ENCODE measurements at places on chromosomes 16 and 17.
A peak's percentile ranks its signal among the peaks of the same experiment; 100 is the strongest.

DNA sequence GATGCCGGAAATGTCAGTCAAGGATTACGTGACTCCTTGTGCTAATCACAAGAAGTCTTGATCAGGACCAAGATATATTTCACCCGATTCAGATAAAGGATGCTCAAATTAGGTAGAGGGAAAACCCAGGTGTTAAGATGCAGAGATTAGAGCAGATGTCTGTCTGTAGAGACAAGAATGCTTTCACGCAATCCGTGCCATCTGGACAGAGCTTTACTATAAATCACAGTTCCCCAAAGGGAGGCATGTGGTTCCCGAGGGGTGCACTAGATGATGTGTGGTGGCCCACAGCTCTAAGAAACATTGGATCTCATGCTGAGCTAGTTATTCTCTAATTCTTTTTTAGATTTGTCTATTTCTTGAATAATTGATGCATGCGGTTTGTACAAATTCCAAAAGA is 9.8 kb upstream of the MAP3K14 start:
- no peak for DNase-seq

DNA sequence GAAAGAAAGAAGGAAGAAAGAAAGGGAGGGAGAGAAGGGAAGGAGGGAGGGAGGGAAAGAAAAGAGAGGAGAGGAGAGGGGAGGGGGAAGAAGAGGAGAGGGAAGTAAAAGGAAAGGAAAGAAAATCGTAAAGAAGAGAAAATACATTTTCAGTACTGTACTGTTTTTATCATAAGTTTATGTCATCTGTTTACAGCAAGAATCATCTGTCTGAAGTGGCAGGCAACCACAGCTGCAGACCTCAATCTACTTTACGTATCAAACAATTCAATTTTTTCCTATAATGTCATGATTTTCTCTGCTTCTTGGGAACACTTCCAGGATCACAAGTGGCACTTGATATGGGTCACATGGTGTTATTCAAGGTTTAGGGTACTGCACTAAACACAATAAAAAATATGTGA is 58.3 kb downstream of the USP32 start:
- no peak for DNase-seq

GRCh38 chr16:20884240-20884556 is 16.0 kb downstream of the DCUN1D3 start:
- DNase-seq: peak; percentile 85

DNA sequence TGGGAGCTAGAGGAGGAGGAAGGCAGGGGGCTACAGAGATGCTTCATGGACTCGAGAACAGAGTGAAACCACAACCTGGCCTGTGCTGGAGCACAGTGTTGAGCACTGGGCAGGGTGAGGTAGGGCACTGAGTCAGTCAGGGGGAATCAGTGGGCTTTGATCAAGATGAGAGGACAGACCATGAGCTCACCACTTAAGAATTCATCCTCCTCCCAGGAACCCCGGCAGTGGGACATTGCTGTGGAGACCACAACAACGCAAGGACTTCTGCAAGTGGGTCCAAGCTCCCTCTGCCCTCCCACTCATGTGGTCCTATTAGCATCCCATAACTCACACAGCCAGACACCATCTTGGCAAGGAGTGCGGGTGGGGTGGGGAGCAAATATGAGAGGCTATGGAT is 1.7 kb upstream of the CES5A start:
- no peak for DNase-seq

GRCh38 chr16:89602952-89603590 is 10.4 kb upstream of the DPEP1 start:
- no peak for DNase-seq

DNA sequence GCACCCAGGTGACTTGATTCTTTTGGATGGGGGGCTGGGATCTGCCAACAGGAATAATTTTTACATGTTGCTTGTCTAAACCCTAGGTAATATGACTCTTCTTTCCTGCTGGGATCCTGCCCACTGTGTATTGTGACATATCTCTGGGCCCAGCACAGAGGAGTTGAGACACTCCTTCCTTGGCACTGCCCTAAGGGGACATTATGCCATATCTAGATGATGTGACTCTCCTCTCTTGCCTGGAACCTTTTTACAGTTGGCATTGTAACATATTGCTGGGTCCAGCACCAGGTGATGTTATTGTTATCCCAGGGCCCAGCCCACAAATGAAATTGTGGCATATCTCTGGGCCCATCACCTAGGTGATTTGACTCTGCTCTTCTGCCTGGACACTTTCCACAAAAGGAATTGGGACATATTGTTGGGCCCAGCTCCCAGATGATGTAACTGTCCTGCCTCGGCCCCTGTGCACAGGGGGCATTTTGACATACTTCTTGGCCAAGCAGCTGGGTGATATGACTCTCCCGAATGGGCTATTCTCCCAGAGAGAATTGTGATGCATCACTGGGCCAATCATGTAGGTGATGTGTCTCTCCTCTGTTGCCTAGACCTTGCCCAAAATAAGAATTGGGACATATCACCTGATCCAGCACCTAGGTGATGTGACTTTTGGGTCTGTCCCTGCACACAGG is 1837.7 kb downstream of the TP53TG3F start:
- no peak for DNase-seq

DNA sequence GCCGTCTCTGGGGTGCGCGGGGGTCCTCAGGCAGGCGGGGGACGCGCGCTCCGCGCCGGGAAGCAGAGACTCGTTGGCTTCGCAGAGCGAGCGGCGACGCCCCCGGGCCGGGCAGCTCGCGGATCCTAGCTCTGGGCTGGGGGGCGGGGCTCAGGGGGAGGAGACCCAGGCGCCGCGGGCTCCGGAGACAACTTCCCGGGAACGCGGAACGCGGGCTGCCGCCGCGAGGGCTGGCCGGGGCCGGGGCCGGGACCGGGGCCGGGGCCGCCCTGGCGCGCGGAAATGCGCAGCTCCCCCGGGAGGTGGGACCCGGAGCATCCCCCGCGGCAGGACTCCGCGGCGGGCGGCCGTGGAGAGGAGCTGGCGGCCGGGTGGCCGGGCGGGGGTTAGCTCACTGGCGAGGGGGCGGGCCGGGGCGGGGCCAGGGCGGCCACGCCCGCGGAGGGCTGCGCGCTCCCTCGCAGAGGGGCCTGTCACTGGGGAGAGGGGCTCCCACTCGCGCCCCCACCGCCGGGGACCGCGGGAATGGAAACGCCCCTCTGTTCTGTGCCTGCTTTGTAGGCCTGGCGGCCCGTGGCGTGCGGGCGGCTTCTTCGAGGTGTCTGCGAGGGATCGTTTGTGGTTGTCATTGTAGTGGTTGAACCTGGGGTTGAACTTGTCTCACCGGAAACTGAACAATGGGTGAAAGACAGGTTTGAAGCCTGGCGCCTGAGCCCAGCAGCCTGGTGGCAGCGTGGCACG is at the start of gene GAS7:
TSS of gene GAS7 (minus strand) at position 98 of the 741 bp plus-strand sequence.
- no peak for DNase-seq

DNA sequence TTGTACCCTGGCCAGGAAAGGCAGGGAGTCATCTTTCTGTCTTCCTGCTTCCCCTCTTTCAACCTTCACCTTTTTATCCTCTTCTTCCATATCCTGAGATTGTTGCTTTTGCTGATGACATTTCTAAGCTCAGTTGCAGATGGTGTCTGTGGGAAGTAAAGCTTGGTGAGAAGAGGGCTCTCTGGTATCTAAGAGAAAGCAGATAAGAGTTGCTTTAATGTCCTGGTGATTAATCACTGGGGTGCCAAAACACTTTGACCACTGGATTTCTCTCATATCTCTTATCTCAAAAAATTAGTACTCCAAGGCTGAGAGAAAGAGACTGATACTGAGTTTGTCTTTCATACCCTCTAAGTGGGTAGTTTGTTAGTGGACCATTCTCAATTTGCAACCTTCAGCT is 71.3 kb downstream of the NEUROD2 start:
- DNase-seq: no peak

GRCh38 chr17:38339891-38340290 is 3.9 kb downstream of the GPR179 start:
- no peak for DNase-seq

GRCh38 chr17:49779156-49779738 is 9.2 kb upstream of the KAT7 start:
- no peak for DNase-seq
